Stimulated activated CD4-positive, alpha-beta T cell treated with anti-CD3 and anti-CD28 coated beads, Interleukin-15, amount 100 ng/mL, for 1 hour (primary cell): ENCODE measurements at places on chromosomes 3 and 15.

DNA sequence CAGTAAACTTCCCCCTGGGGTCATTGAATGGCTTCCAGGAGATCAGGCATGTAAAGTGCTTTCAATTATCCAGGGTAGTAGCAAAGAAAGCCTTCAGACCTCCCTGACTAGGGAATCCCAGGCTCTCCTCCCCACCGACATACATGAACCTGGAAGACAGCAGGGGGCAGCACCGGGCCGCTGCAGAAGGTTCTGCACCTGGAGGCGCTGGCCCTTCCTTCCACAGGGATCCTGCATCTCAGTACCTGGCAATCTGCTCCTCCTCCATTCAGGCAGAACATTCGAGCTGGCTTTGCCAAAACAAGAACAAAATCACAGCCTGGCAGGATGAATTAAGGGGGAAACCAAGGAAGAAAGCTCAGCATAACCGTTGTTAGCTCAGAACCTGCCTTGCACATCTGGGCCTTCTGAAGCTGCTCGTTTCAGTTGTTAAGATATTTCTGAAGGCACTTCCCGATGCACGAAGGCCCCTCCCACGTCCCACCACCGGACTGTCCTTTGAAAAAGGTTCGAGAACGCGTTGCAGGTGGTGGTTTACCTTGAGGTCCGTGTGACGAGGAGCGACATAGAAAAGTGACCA lies 237.7 kb downstream of the SLCO3A1 start:
- DNase-seq = no peak

DNA sequence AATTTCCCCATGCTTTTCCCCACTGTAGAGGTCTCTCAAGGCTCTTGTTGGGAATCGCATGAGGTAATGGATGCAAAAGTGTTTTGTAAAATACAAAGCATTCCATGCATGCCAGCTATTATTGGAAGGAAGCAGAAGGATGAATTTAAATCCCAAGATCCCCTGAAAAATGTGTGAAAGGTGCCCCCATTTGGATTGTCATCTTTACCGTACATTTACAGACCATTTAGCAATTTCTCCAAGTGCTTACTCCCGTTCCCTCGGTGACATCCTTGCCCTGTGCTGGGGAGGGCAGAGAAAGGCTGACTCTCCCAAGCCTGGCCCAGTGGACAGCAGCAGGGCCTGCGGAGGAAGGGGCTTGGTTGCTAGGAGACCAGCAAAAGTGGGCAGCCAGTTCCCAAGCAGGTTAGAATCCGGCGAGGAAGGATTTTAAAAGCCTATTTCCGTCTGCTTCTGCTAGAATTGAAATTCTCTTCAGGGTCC lies 31.1 kb upstream of the NEO1 start:
- DNase-seq = no peak

DNA sequence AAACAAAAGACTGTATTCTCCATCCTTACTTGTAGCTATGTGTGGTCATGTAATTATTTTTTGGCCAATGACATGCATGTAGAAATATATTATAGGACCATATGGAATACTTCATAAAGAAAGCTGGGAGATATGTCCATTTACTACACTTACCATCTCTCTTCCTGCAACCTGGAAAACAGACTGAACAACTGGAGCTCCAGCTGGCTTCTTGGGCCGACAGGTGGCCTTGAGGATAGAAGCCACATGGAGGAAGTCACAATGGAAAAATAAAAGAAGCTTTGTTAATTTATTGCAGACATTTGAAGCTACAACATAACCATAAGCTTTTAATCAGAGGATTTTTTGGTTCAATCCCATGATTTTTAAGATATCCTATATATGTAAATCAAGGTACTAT lies 167.9 kb upstream of the CBLB start:
- no peak for DNase-seq

GRCh38 chr15:85306946-85307686 lies 73.3 kb upstream of the AKAP13 start:
- no peak for DNase-seq

GRCh38 chr3:50205413-50206276 lies 574 bp downstream of the SLC38A3 start:
- DNase-seq = no peak

DNA sequence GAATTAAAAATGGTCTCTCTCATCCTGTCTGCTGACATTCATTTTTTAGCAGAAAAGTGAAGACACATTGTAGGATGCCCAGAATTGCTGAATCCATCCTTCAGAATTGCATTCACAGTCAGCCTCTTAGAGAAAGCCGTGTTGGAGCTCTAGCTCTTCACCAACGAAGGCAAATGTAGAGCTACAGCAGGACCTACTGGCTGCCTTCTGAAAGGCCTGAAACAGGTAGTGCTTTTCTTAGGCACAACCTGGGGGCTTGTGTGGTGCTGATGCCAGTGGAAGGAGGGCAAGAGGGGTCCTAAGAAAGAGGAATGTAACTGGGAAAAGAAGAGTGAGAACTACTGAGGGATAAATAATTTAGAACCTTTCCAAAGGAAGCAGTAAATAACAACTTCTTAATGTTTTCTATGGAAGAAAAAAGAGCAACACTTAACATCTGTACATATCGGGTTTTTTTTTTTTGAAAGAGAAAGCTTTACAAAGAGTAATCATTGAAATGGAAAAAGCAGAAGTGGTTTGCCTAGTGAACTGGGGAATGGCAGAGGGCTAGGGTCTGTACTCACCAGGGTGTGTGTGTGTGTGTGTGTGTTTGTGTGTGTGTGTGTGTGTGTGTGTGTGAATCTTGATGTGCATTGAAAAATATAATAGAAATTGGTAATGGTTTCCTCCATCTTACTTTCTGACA lies 297.8 kb downstream of the SATB1 start:
- no peak for DNase-seq

GRCh38 chr3:52507359-52507758 lies 12.2 kb downstream of the STAB1 start:
- DNase-seq = no peak
